Hippocampal formation (tissue), 2 donors: ENCODE measurements at places on chromosomes 5 and 9.

DNA sequence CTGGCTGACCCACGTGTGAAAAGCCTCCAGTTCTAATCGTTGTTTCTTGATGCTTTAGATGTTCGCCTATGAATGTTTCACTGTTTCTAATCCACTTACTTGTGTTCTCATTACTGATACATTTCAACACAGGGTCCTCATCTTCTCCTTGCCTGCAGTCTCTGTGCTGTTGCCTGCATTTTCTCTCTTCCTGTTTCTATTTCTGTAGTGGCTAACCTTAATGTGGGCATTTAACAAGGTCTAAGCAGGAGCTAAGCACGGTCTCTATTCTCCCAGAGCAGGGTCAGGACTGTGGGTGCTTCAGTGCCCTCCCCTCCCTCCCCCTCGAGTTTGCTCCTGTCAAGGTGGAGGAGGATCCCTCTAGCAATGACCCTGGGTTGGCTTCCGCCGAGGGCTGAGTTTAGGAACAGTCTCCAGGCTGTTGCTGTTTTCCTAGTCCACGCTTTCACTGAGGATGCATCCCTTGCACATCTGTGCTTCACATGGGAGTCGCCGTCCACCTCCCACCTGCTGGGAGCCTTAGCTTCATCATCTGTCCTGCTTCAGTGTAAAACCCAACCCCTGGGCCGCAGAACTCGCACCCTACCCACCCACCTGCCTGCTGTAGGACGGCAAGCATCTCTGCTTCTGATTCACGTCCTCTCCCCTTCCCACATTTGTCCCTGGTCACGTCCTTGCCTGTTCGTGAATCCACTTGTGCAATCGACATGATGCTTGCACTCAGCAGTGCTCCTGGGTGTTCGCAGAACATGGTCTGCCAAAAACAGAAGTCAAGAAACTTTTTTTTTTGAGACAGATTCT is 2.4 kb upstream of the EXOC3 start:
- DNase-seq: no peak

DNA sequence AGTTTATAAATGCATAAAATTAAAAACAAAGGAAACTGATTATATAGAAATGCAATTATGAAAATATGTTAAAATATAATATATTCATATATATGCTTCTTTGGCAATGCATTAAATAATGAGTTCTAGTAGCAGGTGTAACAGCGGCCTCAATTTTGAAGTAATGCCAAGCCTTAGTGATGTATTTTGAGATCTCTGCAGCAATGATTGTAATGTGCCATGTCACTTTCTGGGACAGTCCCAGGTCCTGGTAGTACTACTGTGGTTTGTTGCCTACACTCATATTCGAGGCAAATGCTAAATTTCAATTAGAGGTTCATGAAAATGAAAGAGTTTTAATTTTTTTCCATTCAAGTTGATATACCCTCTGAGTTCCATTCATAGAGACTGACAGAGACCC is 75.8 kb upstream of the ORM1 start:
- DNase-seq: no peak

DNA sequence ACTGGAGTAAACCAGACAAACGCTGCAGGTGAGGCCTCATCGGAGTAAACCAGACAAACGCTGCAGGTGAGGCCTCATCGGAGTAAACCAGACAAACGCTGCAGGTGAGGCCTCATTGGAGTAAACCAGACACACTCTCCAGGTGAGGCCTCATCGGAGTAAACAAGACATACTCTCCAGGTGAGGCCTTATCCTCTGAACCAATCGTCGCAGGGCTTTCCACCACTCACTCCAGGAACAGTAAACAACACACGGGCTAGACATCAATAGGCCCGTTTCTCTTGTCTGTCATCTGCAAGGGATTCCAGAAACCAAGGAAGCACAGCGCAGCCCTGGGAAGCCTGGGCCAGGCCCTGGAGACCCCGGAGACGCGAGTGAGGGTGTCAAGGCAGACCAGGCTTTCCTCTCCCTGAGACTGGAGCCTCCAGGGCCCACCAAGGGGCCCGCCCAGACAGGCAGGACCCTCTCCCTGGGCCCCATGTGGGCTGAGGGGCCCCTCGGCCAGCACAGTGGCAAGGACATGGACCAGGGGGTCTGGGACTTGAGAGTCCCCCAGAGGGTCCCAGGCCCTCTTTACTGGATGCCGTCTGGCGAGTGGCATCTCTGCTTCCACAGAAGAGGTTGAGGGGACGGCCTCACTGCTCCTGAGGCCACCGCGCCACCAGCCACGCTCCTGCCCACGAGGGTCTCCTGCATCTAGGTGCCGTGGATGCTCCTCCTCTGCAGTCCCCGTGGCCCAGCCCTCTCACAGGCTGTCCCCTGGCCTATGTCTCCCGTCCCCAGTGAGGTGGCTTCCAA is 26.4 kb upstream of the NSMF start:
- no peak for DNase-seq

- no peak for DNase-seq
Observed at GRCh38 chr9:105318729-105319191, 74.3 kb downstream of the SLC44A1 start.
